ENCODE measurements at places on chromosomes 3 and 15. TPM values are rescaled to one million over a fixed set of nuclear protein-coding genes. Genes with fewer than 3 reads are reported as not detected.

Gene FBXW12
- not detected for total RNA-seq

Gene PPP1R14D
- total RNA-seq = not detected

Gene PLA1A
- total RNA-seq = 0.25 TPM

Gene ATP13A5
- total RNA-seq = not detected

Gene IL5RA
- not detected for total RNA-seq

Gene PATL2
- 0.62 TPM for total RNA-seq

Gene WDR49
- under 0.01 TPM for total RNA-seq

Gene CAND2
- total RNA-seq = 6.4 TPM

Gene RHCG
- total RNA-seq = not detected

Gene CLDN16
- total RNA-seq = not detected

Gene SEMA5B
- not detected for total RNA-seq

Gene POLQ
- 6.5 TPM for total RNA-seq

Gene MCTP2
- 4.1 TPM for total RNA-seq

Gene EFCAB12
- total RNA-seq = under 0.01 TPM

Gene CEP19
- 4.4 TPM for total RNA-seq

Gene TGM4
- total RNA-seq = not detected

All from uterine smooth muscle cell (primary cell).